Right lung (tissue), 10 donors: ENCODE measurements at places on chromosomes 2 and 18.

DNA sequence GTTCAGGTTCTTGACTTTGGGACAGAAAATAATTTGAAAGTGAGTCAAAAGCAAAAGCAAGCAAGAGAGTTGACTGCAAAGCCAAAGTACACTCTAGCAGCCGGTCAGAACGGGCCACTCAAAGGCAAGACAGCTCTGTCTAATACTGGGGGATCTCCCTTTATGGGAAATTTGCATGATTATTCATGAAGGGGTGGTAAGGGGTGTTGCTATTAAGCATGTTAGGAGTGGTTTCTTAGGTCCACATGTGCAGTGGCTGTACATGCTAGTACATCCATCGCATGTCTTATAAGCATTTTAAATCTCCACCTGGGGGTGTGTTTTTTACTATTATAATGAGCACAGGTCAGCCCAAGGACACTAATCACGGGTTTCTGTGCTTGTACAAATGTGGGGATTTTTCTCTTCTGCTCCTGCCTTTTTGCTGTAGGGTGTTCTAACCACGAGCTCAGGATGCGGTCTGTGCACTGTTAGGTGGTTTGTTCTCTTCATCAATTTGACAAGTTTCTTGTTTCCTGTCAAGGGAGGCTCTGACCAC lies 60.2 kb upstream of the SPP2 start:
- DNase-seq: no peak

- no peak for DNase-seq
Measured at GRCh38 chr2:9145109-9145751, 61.4 kb upstream of the ASAP2 start.

DNA sequence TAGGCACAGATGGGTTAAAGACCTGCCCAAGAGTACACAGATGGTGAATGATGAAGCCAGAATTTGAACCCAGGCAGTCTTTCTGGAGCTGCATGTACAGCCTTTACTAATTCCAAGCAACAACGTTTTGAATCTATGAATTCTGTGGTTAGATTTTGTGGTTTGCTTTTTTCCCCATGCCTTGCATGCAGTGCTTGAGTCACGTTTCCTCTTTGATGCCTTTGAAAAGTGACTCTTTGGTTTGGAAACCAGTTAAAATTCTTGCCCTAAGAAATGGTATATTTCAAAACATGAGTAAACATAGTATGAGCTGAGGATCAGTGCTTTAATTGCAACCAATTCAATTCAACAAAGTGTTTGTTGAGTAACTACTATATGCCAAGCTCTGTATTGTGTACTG lies 48.2 kb upstream of the PPM1B start:
- DNase-seq: no peak

DNA sequence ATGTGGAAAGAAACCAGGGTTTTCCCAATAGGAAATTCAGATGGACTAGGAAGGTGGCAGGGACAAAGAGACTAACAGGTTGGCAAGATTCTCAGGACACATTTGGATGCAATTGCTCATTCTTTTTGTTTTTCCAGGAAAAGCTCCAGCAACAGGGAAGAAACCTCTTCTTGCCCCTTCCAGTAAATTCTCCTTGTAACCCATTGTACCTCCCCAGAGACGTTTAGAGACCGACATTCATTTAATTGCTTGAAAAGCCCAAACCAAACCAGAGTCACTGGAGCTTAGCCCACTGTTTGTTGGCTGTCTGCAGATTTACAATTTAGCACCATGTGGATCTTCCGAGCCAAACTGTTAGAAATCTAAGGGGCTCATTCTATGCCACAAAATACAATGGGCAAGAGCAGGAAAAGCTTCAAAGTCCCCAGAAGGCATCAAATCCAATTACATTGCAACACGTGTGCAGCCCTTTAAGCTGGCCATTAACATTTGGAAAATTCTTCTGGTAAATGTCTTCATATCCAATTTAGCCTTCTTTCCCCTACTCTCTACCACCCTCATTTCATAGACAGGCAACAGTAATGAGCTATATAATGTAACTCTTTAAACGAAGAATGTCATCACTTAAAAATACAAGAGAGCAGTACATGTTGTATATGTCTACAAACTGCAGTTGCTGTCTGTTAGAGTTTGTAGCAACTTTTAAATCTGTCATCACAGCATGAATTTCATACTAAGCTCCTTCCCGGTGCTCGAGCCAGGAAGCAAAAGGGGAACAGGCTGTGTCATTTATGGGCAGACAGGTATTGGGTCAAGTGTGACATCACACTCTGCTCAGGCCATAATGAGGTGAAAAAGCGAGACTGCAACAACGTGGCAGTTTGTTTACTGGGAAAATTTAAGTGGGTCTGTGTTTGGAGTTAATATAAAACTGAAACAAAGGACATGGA lies 235.6 kb upstream of the HNRNPA3 start:
- peak; percentile 59 for DNase-seq

GRCh38 chr2:30729031-30729430 lies 78.2 kb downstream of the CAPN13 start:
- DNase-seq: no peak

DNA sequence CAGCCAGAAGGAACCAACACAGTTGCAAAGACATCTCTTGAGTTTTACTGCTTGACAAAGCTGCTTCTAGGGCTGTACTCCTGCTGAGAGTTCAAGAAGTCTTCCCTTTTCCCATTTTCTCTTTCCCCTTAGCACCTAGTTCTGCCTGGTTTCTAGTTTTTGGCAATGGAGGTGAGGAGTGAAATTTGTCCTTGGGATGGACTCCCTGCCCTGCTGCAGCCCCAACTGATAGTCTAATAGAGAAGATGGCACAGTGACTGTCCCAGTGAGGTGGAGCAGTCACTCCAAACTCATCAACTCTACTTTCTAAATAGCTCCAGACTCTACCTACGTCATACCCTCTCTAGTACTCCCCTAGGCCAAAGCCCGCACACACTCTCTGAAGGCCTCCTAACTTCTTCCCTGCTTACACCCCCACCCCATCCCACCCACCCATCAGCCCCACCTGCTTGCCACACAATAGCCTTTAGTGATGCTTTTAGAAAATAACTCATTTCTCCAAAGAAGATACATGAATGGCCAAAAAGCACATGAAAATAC lies 164.4 kb downstream of the DDX1 start:
- no peak for DNase-seq

DNA sequence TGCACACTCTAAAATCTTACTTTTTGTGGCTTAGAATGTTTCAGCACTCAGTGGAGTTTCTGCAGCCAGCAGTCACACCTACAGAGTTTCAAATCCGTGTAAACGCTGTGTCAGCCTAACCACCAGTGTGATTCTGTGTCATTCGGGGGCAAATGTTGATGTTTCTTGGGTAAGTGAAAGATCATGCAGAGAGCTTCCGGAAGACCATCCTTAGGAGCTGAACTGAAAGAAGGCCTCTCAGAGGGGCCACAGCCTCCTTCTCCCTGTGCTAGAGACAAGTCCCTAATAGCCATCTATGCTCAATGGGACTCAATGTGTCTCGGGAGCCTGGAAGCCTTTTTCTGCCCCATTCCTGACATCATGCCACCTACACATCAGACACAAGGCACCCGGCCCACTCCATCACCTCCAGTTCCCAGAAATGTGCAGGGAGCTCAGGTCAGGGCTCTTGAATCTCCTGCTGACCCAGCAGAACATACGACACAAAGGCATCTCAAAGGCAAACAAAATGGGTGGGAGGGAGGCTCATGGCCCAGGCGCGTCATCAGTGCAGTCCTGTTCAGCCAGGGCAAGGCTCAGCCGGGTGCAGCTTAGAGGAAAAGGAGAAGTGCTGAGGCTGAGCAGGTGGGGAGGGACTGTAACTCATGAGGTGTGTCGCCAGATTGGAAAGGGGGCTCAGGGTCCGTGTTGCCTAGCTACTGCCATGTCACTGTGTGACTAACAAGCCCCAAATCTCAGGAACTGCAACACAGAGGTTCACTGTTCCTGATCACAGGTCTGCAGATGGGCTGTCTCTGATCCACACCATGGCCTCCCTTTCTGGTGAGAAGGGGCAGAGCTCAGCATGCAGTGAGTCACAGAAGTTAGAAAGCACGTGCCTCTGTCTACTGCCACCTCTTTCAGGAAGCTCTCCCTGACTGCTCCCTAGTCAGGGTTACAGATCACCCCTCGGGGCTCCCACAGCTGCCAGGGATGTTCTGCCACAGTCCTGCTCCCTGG lies 82.0 kb downstream of the SMAD7 start:
- DNase-seq: no peak

DNA sequence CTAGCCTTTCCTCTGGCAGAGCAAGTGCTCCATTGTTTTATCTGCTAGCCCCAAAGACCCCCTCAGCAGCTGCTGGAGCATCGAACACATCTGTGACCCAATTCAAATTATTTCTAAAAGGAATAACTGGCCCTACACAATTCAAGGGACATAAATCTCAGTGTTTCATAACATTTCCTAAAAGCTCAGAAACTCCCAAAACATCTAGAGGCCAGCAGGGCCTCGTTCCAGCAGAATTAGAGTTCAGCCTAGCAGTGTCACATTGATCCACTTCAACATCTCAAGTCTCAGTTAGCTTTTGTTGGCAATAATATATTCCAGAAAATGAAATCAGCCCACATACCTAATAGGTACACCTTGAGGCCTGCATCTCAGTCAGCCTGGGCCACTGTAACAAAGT lies 179.1 kb downstream of the ETAA1 start:
- no peak for DNase-seq

DNA sequence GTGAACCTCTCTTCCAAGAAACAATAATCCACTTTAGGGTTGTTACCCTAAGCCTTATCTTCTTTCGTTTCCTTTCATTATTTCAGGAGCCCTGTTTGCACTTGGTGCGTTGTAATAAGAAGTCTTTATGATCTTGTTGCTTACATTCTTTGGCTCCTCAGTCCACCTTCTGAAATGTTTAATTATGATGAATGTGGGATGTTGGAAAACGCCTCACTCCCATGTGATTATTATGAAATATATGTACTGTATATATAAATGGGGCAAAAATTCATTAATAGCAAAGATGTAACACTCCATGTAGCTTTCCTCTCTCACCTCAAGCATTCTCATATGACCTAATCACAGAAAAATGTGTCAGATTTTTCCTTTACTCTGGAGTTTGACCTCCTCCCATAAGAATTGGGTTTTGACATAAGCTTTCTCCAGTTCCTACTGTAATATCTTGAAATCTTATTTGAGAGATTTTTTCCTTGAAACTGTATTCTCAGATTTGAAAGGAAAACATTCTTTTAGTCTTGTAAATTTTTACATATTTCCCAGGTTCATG lies 397.2 kb upstream of the FANCL start:
- no peak for DNase-seq

- no peak for DNase-seq
Measured at GRCh38 chr2:74186038-74186437, 7.4 kb upstream of the MOB1A start.

- no peak for DNase-seq
Measured at GRCh38 chr2:164755952-164756351, 85.7 kb downstream of the COBLL1 start.

- no peak for DNase-seq
Measured at GRCh38 chr18:41038071-41038470, 917.0 kb upstream of the PIK3C3 start.

GRCh38 chr2:55090702-55091101 lies 40.5 kb upstream of the RTN4 start:
- DNase-seq: no peak

DNA sequence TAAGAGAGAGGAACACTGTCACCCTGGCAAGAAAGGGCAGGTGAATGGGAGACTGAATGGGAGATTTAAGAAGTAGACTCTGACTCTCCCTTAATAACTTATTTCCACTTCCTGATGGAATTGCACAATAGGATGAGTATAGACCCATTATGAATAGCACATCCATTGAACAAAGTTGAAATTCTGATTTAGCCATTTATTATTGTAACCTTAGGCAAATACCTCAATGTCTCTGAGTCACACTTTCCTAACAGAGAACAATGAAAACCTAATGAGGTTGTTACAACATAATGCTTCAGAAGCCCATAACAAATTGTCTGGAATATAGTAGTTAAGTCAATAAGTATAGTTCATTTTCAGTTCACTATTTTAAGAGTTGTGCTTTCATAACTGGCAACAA lies 78.9 kb downstream of the NRXN1 start:
- DNase-seq: no peak

GRCh38 chr2:235614900-235615712 lies 121.3 kb downstream of the AGAP1 start:
- peak; percentile 50 for DNase-seq

DNA sequence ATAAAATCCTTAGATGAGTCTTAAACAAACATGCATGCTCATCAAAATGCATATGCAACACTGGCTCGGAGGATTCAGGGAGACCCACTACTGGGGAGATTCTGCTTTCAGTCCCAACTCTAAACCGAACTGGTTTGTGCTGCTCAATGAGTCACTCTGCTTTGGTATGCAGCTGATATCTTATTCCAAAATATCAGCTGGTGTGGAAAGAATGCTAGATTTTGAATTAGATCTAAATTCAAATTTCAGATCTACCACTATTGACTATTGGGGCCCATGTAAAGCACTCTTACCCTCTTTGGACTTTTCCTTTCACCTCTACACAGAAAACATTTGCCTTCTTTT lies 39.2 kb upstream of the TTN start:
- no peak for DNase-seq

DNA sequence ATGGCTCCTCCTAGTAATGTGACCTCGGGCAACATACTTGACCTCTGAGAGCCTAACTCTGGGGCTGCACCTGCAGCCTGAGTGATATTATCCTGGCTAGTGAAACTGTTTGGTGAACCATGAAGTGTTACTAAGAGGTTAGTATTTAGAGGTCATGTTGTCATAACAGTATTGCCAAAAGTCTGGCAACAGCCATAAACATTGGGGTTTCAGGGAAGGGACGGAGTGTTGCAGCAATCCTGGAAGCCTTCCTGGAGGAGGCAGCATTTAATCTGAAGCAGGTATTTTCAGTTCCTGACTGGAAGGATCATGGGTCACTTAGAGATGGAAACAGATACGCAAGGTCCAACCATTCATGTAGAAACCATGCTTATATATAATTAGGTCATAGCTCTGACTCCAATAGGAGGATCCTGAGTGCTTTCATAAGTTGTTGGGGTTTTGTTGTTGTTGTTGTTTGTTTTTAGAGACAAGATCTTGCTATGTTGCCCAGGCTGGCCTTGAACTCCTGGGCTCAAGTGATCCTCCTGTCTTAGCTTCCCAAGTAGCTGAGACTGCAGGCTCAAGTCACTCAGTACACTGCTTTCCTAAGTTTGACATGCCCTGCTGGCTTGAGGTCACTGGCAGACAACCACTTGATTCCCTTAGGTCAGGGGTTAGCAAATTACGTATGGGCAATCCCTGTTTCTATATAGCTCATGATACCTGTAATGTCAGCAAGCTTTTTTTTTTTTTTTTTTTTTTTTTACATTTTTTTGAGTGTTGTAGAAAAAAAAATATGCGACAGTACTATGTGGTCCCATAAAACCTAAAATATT lies 21.5 kb downstream of the GPR39 start:
- no peak for DNase-seq

- no peak for DNase-seq
Measured at GRCh38 chr2:218782528-218782844, 539 bp downstream of the CYP27A1 start.

GRCh38 chr2:191664823-191665677 lies 12.9 kb upstream of the NABP1 start:
- no peak for DNase-seq
